Fibroblast of the aortic adventitia (primary cell): ENCODE measurements at places on chromosomes 2 and 18.
A peak's percentile ranks its signal among the peaks of the same experiment; 100 is the strongest.

DNA sequence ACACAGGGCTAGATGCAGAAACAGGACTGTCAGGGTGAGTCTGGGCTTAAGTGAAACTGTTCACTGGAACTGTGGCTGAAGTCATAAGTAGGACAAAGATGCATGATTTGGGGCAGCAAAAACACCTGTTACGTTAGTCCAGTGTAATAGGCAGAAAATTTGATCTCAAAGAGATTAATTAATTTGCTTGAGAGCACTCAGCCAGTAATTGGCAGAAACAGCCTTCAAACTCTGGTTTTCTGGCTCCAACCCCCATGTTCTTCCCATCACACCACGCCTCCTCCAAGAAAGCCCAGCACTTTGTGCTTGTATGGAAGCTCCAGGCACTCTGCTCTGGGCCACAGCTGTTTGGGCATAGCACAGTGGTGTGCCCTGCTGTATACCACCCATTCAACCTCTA, 54.0 kb downstream of the CNTNAP5 start:
- DNase-seq, result no peak

GRCh38 chr2:118549503-118549902, 297.9 kb downstream of the EN1 start:
- DNase-seq, result no peak

DNA sequence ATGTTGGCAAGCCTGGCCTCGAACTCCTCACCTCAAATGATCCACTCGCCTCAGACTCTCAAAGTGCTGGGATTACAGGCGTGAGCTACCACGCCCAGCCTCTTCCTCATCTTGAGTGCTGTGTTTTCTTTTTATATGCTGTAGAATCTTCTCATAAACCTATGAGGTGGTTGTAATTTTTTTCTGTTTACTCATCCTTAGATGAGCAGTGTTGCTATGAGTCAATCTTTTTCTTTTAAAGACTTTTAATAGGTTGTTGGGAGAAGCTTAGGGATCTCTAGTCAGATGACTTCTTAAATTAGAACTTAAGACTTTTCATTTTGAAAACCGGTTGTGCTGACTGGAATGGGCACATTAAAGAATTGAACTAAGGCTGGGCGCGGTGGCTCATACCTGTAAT, 8.7 kb upstream of the AAK1 start:
- DNase-seq, result peak; percentile 56

GRCh38 chr18:28176698-28176947, 307 bp downstream of the CDH2 start:
- DNase-seq, result no peak

- DNase-seq, result no peak
Observed at GRCh38 chr2:205903549-205904129, 182.3 kb downstream of the INO80D start.

DNA sequence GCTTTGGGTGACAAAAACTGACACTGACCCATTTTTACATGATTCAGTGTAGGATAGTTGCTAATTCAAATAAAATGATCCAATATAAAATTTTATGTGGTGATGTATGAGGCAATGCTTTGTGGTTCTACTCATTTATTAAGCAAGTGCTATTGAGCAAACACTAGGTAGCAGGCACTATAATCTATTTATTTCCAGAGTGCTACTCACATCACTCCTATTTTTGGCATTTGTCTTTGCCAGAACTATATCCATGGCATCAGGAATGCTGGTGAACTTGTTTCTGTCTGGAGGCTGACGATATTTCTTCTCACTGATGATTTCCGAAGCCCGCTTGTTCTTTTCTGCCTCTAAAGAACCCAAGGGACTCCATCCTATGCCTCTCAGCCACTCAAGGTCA, 84.3 kb downstream of the NEB start:
- no peak for DNase-seq

GRCh38 chr2:24228470-24228869, 53.6 kb downstream of the FAM228A start:
- DNase-seq, result peak; percentile 31

DNA sequence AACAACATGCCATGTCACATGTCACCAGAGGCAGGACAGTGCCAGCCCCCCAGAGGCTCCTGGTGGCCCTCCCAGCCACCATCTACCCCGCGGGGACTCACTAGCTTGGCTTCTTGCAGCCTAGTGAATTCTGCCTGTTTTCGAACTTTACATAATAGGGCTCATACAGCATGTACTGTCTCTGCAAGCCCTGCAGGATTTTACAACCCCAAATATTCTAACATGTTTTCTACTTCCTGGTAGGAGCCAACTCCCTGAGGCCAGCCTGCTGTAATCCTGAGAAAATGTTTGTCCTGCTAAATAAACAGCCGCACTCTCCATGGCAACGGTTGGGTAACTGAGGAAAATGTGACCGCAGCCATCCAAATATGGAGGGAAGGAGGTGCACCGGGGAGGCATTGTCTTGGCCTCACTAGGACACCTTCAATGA, 2.7 kb downstream of the PER2 start:
- peak; percentile 94 for DNase-seq

GRCh38 chr2:59389240-59389639, 1148.1 kb upstream of the FANCL start:
- no peak for DNase-seq

DNA sequence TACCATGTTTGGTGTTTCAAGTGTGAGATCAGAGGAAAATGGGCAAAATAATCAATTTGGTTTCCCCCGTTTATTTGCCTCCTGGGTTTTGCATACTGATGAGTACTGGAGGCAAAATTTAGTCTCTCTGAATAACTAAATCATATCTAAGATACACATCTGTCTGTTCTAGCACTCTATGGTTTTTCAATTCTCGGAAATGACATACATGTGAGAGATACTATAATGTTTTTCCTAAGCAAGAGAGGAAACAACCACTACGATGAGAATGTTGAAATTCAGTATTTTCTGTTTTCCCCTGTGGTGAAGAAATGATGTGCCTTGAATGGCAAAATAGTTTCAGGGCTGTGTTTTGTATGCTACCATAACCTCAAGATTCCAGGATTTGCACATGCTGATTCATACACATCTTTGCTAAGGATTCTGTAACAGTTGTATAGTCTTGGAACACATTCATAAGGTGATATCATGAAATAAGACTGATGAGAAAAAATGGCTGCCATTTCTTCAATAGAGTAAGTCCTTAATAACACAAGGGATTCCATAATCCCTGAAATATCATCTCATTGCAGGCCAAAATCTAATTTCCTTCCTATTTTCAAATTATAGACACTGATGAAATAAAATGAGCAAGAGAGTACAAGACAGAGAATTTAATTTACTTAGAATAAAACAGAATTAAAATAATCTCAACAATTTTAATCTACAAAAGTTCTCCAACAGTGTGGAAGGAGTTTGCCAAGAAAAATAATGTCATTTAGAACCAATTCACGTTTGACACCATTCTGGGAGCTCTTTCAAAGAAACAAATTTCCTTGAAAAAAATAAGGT, 316.6 kb downstream of the FIGN start:
- DNase-seq, result peak; percentile 7

GRCh38 chr2:48668992-48669391, 51.3 kb downstream of the GTF2A1L start:
- DNase-seq, result no peak

DNA sequence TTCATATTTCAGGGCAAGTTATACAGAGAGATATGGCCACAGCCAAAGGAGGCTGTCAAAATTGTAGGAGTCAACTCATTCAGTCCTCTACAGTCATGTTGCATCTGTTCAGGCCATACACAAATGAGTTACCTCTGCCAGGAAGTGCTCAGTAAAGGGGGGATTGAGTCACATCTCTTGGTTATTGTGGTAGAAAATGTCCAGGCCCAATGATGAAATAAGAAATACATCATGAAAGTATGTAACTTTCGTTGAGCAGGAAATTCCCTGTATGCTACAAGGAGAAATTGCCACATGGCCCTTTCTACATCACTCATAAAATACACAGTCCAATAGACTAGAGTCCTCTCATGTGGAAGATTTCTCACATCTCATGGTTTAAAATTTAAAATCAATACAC, 103.9 kb upstream of the COL3A1 start:
- DNase-seq, result peak; percentile 95

DNA sequence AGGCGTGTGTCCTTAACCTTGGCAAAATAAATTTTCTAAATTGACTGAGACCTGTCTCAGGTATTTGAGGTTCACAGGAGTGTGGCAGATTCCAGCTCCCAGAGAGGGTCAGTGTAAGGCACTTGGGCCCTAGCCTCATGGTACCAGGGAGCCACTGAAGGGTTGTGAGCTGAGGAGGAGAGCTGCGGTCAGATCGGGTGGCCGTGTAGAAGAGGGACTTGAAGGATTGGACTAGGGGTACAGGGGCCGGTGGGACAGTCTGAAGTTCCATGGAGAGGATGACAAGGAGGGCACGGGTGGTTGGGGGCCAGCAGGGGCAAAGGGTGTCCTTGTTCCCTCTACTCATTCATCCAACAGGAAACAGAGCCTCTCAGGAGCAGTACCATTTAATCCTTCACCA, 327.0 kb upstream of the HS6ST1 start:
- no peak for DNase-seq

GRCh38 chr2:197853549-197853948, 49.2 kb downstream of the PLCL1 start:
- DNase-seq, result no peak

GRCh38 chr2:9736021-9736420, 105.2 kb upstream of the YWHAQ start:
- DNase-seq, result no peak

DNA sequence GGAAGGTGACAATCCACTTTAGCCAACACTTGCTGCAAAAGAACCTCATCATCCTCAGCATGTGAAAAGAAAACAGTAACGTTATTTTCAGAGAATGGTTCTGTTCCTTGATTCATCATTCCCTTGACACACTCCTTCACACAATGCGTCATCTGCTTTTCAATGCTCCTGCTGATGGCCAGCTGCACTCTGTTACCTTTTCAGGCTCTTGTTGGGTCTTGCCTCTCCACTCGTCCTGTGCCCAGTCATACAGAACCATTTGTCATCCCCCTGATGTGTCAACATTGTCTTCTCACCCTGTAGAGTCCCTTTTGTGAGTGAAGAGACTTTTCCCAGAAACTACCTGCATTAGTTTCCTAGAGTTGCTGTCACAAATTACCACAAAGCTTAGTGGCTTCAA, 12.2 kb upstream of the DTNA start:
- no peak for DNase-seq

- peak; percentile 64 for DNase-seq
Observed at GRCh38 chr18:7567474-7568425, 634 bp downstream of the PTPRM start.

DNA sequence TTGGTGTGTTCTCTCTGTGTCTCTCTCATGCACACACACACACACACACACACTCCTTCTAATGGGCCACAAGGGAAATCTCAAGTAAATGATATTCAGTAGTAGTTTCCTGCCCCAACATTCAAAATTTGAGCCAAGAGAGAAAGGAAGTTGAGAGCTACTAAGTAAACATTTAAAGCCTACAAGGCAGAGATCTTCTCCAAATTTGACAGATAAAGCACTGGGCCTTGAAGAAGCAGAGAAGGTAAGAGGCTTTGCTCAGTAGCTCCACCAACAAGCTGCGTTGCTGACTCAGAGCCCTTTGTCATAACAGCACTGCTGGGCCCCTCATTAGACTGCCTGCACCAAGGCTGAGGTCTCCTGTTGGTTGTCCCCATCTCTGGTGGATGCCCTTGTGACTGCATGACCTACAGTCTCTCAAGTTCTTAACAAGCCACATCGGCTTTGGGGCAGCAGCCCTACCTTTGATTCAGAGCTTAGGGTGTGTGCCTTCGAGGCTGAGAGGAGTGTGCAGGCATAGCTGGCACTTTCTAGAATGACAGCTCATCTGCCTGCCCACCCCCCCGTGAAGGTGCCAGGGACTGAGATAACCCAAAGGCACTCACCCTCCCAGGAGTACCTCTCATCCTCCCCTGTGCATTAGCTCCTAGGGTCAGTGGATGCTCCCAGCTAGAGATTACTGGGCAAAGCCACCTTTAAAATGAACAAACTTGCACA, 32.3 kb upstream of the NEB start:
- no peak for DNase-seq

GRCh38 chr2:156562124-156562523, 125.9 kb downstream of the GPD2 start:
- DNase-seq, result no peak

GRCh38 chr2:203450561-203450960, 84.5 kb downstream of the RAPH1 start:
- no peak for DNase-seq

DNA sequence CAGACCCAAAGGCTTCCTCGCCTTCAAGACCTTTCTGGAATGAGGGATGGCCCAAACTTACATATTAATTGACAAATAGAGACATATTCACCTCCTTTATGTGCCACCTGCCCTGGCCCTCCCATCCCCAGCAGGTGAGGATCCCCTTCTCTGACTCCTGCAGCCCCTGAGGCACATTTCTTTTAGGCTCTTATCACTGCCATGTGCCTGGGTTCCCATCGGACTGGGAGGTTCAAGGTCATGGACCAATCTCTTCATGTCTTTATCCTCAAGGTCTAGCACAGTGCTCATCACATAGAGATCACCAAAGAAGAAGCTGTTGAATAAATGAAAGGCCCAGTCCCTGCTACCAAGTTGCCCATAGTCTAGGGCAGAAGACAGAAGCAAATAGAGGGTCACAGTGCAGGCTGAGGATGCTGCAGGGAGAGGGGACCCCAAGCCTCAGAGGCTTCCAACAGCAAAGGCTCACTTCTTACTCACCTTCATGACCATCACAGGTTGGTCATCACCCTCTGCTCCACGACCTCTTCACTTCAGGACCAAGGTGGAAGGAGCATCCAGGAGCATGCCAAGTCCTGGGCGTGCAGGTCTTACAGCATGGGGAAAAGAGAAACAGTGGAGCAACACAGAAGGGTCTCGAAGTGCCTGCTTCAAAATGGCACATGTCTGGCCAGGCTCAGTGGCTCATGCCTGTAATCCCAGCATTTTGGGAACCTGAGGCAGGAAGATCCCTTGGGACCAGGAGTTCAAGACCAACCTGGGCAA, 193.9 kb downstream of the SMAD2 start:
- DNase-seq, result no peak

- no peak for DNase-seq
Observed at GRCh38 chr2:150247481-150247880, 240.0 kb downstream of the RND3 start.

GRCh38 chr2:186887107-186888090, 38.4 kb upstream of the ZSWIM2 start:
- peak; percentile 74 for DNase-seq

GRCh38 chr18:10121786-10122515, 208.1 kb downstream of the VAPA start:
- DNase-seq, result peak; percentile 46

- DNase-seq, result peak; percentile 64
Observed at GRCh38 chr2:236512902-236513435, 56.7 kb upstream of the ACKR3 start.

- no peak for DNase-seq
Observed at GRCh38 chr2:229205704-229206103, 65.4 kb downstream of the PID1 start.

DNA sequence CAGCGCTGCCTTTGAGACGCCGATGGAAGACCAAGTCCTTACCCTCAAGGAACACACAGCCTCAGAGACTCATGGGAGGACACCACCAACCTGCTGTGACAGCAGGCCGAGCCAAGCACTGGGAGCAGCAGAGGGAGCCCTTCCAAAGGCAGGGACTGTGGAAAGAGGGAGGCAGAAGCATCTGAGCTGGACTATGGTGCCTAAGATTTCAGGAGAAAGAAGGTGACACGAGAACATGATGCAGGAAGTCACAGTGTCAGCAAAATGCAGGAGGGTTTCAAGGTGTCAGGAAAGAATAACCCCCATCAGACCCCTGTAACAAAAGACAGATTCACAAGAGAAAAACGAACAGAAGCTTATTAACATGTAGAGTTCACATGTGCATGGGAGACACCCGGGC, 24.2 kb upstream of the COX7A2L start:
- DNase-seq, result no peak

GRCh38 chr2:65053199-65053598, 3.0 kb upstream of the CEP68 start:
- DNase-seq, result no peak

GRCh38 chr2:175233135-175233719, 51.7 kb upstream of the ATP5MC3 start:
- DNase-seq, result peak; percentile 32
